ENCODE measurements at places on chromosomes 2 and 18.
A peak's percentile ranks its signal among the peaks of the same experiment; 100 is the strongest.

- DNase-seq = no peak
Measured at GRCh38 chr2:56297671-56298070, 113.9 kb downstream of the CCDC85A start.

GRCh38 chr2:225400060-225400511 is 576 bp downstream of the NYAP2 start:
- DNase-seq = peak; percentile 39

- DNase-seq = no peak
Measured at GRCh38 chr2:128388499-128388941, 69.9 kb upstream of the HS6ST1 start.

DNA sequence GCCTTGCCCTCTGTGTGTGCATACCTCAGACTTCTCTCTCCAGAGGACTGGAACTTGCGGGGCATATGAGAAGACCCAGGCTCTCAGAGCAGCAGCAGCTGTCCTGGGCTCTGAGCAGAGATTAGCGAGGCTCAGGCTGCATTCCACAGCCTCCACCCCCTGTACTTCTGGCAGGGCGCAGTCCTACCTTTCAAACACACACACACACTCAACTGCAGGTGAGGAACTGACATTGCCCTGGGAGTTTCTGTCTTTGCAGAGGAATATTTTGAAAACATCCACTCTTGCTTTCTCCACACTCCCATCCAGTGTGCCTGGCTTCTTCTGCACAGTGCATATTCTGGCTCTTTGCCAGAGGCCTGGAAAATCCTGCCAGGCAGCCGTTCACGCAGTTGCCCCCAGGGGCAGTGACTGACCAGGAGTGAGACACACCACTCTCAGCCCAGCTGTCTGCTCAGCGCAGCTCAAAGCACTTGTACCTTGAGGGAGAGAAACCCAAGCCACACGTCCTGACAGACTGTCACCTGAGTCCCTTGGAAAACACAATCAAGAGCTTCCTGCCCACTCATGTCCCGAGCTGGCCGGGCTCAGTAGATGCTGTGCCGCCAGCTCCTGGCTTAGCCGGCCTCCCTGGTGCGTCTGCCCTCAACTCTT is 460.8 kb downstream of the RNF144A start:
- no peak for DNase-seq

GRCh38 chr2:238277695-238278094 is 10.7 kb downstream of the PER2 start:
- peak; percentile 69 for DNase-seq

DNA sequence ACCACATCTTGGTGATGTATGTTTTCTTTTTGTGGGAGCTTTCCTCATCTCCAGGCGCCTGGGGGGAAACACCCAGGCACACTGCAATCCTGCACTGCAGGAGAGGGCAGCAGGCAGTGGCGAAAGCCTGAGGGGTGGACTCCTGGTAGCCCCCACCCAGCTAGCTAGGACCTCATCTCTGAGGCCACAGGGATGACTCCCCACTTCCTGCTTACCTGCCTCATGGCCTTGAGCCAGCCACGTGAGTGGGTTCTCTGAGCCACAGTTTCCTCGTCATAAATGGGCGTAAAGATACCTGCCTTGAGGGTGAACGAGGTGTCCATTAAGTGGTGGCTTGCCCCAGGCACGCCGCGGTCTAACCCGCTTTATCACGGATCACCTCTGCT is 19.1 kb downstream of the TRAF3IP1 start:
- DNase-seq = no peak

DNA sequence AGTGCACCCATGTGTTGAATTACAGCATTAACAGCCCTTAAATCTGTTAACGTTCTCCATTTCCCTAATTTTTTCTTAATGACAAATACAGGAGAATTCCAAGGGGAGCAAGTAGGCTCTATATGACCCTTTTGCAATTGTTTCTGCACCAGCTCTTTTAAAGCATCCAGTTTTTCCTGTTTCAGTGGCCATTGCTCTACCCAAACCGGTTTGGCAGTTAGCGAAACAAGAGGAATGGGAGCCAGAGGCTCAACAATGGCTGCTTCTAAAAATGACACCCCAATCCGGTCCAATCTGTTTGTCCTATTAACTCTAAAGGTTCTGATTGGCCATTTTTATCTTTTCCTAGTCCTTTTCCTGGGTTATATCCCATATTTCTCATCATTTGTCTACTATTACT is 15.1 kb upstream of the SUCLG1 start:
- DNase-seq = no peak

GRCh38 chr2:34107811-34108210 is 508.7 kb upstream of the FAM98A start:
- no peak for DNase-seq

DNA sequence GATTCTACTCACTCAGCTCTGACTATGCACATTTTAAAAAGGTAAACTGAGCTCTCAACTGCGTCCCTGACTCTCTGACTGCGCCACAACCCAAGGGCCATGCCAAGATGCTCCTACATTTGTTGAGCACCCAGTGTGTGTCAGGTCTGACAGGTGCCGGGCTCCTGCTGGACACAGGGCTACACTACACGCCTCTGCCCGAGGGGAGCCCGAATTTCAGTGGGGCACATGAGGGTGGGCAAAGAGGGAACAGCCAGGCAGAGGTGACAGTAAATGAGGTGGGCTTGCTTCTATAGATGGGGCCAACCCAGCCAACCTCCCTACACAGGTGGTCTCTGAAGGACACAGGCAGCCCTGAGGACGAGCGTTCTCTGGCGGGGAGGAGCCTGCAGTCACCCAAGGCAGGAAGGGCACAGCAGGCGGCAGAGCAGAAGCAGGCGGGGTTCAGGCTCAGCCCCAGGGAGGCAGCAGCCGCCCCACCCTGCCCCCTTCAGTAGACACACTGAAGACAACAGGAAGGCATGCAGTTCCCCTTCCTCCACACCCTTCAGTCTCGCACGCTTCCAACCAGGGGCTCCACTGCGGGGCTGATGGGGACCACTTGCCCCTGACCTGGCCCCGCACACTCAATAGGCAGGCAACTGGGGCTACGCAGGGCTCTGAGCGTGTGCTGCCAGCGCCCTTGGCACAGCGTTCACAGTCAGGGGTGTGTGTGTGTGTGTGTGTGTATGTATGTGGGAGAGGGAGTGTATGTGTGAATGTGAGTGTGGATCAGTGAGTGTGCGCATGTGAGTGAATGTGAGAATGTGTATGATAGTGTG is 98.4 kb downstream of the UXS1 start:
- DNase-seq = no peak

- DNase-seq = no peak
Measured at GRCh38 chr2:55163941-55164390, 68.1 kb downstream of the CLHC1 start.

DNA sequence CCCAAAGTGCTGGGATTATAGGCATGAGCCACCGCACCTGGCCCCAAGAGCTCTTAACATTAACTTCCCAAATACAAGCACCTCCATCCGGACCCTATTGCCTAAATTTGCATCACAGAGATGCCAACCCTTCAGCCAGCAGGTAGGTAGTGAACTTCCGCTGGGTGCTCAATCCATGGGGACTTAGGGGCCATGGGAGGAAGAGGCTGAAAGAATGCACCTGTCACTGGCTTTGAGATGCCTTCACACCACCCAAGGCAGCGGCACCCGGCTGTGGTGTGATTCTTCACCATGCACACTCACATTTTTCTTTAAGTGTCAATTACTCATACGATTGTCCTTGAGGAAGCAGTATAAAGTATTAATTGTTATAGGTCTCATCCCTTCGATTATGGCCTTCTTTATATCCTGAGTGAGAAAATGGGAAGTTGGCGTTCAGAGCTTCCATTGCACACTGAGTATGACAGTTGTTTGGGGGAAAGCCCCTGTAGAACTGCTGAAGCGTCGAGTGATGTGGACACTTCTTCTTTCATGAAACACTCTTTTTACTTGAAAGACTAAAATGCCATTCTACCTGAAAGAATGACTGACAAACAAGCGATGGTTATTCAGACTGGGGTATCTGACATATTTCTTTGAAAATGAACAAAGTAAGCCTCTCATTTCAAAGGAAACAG is 51.8 kb upstream of the BIN1 start:
- no peak for DNase-seq

GRCh38 chr2:56615760-56616159 is 432.0 kb downstream of the CCDC85A start:
- no peak for DNase-seq

- no peak for DNase-seq
Measured at GRCh38 chr2:70385204-70385603, 83.3 kb upstream of the FAM136A start.

- no peak for DNase-seq
Measured at GRCh38 chr18:13457327-13457726, 238.8 kb downstream of the LDLRAD4 start.

DNA sequence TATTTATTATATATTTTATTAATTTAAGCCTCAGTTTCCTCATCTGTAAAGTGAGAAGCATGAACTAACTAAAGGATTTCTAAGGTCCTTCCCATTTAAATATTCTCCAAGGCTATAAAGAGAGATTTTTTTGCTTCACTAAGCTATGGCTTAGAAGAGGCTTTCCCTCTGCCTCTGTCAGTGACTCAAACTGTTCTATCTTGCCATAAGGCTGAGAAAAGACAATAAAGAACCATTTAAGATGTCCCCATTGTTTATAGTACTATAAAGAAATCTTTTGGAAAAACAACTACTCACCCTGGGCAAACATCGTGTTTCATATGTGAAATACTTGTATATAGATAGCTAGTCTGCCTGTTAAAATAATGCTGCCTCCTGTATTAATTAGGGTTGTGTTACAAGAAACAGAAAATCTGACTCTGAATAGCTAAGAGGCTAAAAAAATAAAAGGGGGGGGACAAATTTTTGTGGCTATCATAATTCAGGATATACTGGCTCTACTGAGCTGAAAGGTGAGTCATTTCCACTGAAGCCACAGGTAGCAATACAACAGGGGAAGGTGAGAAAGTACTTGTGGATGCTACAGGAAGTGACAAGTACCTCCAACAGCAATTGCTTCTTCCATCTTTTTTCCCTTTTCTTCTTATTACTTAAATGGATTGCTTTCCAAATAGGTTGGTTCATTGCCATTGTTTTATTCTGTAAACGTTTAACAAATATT is 25.4 kb downstream of the EPHA4 start:
- no peak for DNase-seq

DNA sequence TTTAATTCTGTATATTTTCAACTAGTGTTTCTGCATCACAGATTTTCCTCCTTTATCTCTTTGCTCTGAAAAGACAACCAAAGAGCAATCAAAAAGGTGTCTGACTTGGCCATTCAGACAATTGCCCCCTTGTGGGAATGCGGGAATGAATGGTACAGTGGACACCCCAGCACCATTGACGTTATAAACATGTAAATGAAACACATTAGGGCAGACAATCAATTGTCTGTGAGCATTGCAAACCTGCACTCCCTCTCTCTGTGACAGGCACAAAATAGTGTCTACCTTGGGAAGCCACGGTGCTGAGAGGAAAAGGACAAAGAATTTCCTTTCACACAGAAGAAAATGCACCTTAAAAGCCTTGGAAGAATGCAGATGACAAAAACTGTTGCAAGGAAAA is 8.0 kb downstream of the ZEB2 start:
- peak; percentile 40 for DNase-seq

DNA sequence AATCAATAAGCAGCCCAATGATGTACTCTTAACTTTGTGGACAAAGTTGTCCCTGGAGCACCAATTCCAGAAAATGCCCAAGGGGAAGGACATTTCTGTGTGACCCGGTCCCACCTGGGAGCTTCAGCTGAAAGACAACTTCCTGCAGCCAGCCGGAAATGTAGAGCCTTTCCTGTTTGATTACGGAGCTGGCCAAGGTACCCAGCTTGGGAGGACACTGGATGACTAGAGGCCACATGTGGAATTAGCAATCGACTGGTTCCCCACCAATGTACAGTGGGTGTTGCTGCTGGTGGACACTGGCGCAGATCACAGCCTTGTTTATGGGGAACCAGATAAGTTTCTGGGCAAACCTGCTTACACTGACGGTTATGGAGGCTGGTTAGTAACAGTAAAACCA is 53.0 kb upstream of the ZC3H15 start:
- DNase-seq = no peak

DNA sequence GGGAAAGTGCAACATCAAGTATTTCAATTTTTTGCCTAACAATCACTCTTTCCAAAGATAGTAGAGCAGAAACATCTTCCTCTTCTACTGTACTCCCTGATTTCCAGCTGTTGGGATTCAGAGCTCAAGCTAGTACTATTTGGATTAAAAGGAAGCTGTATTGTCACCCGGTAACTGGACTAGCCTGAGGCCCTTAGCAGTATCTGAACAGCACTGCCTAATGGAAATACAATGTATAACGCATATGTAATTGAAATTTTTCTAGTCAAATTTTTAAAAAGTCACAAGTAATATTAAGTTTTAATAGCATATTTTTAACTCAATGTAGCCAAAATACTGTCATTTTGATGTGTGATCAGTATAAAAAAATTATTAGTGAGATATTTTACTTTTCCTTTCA is 86.2 kb downstream of the COX7A2L start:
- no peak for DNase-seq

- DNase-seq = no peak
Measured at GRCh38 chr2:149034406-149034805, 4.1 kb upstream of the LYPD6B start.

DNA sequence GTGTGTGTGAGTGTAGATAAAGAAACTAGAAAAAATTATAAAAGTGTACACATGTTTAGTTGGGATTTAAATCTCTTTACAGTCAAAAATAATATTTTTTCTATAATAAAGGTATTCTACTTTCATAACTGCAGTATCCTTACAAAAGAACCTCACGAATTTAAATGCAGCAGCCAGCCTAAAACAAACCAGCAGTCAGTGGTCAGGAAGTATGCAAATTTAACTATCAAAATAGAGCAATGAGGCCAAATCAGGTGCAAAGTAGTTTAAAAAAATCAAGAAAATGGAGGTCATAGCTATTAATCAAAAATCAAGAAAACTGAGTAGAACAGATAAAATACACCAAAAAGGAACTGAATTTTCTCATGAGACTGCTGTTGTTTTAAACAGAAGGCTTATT is 407.1 kb downstream of the CDH19 start:
- DNase-seq = no peak

DNA sequence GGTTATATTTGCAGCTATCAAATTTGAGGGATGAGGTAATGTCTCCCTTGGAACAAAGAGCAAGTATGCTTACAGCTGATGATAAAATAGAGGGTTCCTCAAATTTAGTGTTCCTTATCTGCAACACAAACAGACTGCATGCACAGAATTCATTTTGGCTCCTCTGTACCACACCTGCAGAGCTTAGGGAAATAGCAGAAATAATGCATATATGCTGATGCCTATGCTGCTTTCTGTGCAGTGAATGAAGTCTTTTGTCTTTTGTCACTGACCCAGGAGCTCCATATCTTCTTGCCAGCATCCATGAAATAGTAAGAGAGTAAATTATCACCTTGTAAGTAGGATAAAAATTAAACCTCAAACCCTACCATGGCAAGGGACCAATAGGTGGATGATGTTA is 69.8 kb downstream of the NCKAP1 start:
- DNase-seq = no peak

DNA sequence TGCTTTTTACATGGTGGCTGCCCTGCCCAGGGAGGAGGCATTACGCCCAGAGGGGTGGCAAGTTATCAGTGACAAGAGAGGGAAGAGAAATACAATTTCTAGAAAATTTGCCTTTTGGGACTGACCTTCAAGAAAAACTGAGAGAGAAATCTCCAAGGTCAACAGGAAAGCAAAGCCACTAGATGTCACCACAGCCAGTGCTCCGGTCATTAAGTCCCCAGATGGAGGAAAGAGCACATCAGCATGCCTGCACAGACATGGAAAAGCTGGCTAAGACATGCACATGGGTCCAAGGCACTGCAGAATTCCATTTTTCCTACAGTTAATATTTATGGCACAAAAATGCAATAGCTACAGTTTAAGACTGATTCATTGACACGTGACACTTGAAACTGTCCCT is 21.0 kb downstream of the FHL2 start:
- DNase-seq = no peak

Measured in ACHN (cell line).